Subcutaneous preadipocyte (primary cell): ENCODE measurements at places on chromosomes 2 and 18. TPM values are rescaled to one million over a fixed set of nuclear protein-coding genes. Genes with fewer than 3 reads are reported as not detected.

The ASIC4 gene
- under 0.01 TPM in 1 of 2 replicates, not detected in the other for total RNA-seq

The SMYD1 gene
- not detected in 2 replicates for total RNA-seq

The ZNF385B gene
- under 0.01 and 0.37 TPM in 2 replicates for total RNA-seq

The PTPN2 gene
- total RNA-seq, result 26.5 and 29.7 TPM in 2 replicates

The FAHD2B gene
- total RNA-seq, result 3.5 and 5.1 TPM in 2 replicates

The HOXD12 gene
- total RNA-seq, result not detected in 2 replicates

The XDH gene
- 0.78 and 1.1 TPM in 2 replicates for total RNA-seq

The DSC1 gene
- total RNA-seq, result not detected in 2 replicates

The GTF3C2 gene
- total RNA-seq, result 40.4 and 54.9 TPM in 2 replicates

The POTEC gene
- not detected in 2 replicates for total RNA-seq

The CMPK2 gene
- 0.73 and 1.4 TPM in 2 replicates for total RNA-seq

The TUBB8B gene
- total RNA-seq, result not detected in 2 replicates

The CCDC68 gene
- total RNA-seq, result 1.5 and 2.0 TPM in 2 replicates

The DTYMK gene
- total RNA-seq, result 45.2 and 46.3 TPM in 2 replicates

The UCN gene
- 0.59 and 0.73 TPM in 2 replicates for total RNA-seq

The SNORC gene
- 0.73 and 0.98 TPM in 2 replicates for total RNA-seq

The IL1B gene
- 0.20 and 0.37 TPM in 2 replicates for total RNA-seq

The MC4R gene
- total RNA-seq, result not detected in 2 replicates

The C2orf15 gene
- not detected in 2 replicates for total RNA-seq

The USP37 gene
- total RNA-seq, result 11.3 and 17.6 TPM in 2 replicates

The CDH2 gene
- 1.1 and 5.7 TPM in 2 replicates for total RNA-seq

The RFTN2 gene
- 2.5 and 4.4 TPM in 2 replicates for total RNA-seq

The ATP6V1C2 gene
- total RNA-seq, result under 0.01 TPM in 2 replicates

The SLC11A1 gene
- under 0.01 and 0.20 TPM in 2 replicates for total RNA-seq

The DYNAP gene
- total RNA-seq, result 0.20 TPM in 1 of 2 replicates, not detected in the other

The GAD1 gene
- total RNA-seq, result not detected in 2 replicates

The TRIM54 gene
- not detected in 2 replicates for total RNA-seq

The AKAIN1 gene
- not detected in 2 replicates for total RNA-seq

The SERPINB10 gene
- 0.20 TPM in 1 of 2 replicates, not detected in the other for total RNA-seq

The PDE6D gene
- 20.2 and 26.0 TPM in 2 replicates for total RNA-seq

The ASB18 gene
- total RNA-seq, result not detected in 2 replicates

The ACMSD gene
- total RNA-seq, result not detected in 2 replicates

The MORN2 gene
- total RNA-seq, result 10.8 and 16.2 TPM in 2 replicates

The UPP2 gene
- not detected in 2 replicates for total RNA-seq

The ZAP70 gene
- not detected in 2 replicates for total RNA-seq

The TFCP2L1 gene
- total RNA-seq, result under 0.01 TPM in 1 of 2 replicates, not detected in the other

The SCN1A gene
- 0.37 and 2.0 TPM in 2 replicates for total RNA-seq

The HTRA2 gene
- 48.5 and 52.8 TPM in 2 replicates for total RNA-seq

The QPCT gene
- 4.4 and 6.5 TPM in 2 replicates for total RNA-seq

The NXPH2 gene
- not detected in 2 replicates for total RNA-seq

The GPAT2 gene
- 12.5 and 21.7 TPM in 2 replicates for total RNA-seq

The ERFE gene
- total RNA-seq, result 7.0 and 8.0 TPM in 2 replicates

The NAT8 gene
- not detected in 2 replicates for total RNA-seq

The C1GALT1C1L gene
- total RNA-seq, result 0.78 and 1.1 TPM in 2 replicates

The CENPA gene
- total RNA-seq, result 14.7 and 16.0 TPM in 2 replicates

The PDCL3 gene
- 10.3 and 12.5 TPM in 2 replicates for total RNA-seq

The MLPH gene
- total RNA-seq, result 22.4 and 49.5 TPM in 2 replicates
